ENCODE measurements at places on chromosomes 3 and 15. TPM values are rescaled to one million over a fixed set of nuclear protein-coding genes. Genes with fewer than 3 reads are reported as not detected.

SPRED1 gene
- total RNA-seq = 9.4 TPM

RGMA gene
- 7.2 TPM for total RNA-seq

DPPA2 gene
- not detected for total RNA-seq

LRRC31 gene
- total RNA-seq = not detected

LRRK1 gene
- total RNA-seq = 1.9 TPM

FRG2C gene
- not detected for total RNA-seq

GP5 gene
- 0.08 TPM for total RNA-seq

TNFAIP8L3 gene
- 7.7 TPM for total RNA-seq

EFHB gene
- total RNA-seq = 0.51 TPM

SEMA3F gene
- 6.3 TPM for total RNA-seq

GRCh38 chr15:74370471-74370870 lies 3.0 kb upstream of the CYP11A1 start:
- H3K27me3 ChIP-seq = no peaks in the 10 kb centered on the region
- DNase-seq = no peak
- no peaks in the 10 kb centered on the region for H3K4me1 ChIP-seq
- no peak overlapping the region for H3K27ac ChIP-seq
- no peaks in the 10 kb centered on the region for H3K36me3 ChIP-seq
- no peak overlapping the region for H3K4me3 ChIP-seq

DNA sequence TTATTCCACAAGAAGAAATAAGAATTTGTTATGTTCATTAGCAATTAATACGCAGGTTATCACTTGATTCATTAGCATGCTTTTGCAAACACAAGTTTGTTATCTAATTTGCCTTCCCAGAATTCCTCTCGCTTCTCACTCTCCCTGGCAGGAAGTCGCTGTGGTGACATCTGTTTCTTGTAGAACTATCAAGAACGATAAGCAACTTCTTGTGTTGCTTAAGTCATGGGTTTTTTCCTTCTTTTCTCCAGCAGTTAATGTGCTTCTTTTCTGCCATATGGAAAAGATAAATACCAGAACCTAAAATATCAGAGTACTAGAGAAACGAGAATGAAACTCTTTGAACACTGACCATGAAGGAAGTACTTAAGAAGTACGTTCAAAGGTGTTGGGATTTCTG lies 99.8 kb upstream of the CHMP2B start:
- no peak for DNase-seq
- no peak overlapping the region for H3K4me3 ChIP-seq
- H3K36me3 ChIP-seq = no peaks in the 10 kb centered on the region
- no peak overlapping the region for H3K27ac ChIP-seq

DNA sequence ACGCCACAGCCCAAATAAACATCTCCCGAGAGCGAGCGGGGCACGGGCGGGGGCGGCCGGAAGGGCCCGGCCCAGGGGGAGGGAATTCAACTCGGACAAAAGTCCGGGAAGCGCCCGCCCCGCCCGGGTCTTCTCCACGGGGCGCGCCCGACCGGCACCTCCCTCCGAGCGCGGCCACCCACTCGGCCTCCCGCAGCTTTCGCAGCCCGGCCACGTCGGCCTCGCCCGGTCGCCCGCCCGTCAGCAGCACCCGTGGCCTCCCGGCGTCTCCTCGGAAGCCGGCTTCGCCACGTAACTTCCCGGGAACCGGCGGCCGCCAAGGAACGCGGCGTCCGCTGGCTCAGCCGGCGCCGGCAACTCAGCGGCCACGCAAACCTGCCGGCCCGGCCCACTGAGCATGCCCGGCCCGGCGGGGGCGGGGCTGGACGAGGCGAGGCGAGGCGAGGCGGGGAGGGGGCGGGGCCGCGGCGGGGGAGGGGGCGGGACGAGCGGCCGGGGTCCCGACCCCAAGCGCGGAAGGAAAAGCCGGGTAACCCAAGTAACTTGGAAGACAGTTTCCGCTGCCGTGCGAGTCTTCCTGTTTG lies at the start of gene TJP1:
Gene TJP1 (minus strand): TSS at position 369 of the 584 bp plus-strand sequence. CDS start 440 bp downstream, outside the sequence.
- peak within 1 kb of the TSS; percentile 98 for H3K27ac ChIP-seq
- peak; percentile 76 for DNase-seq
- peaks cover 44% of the 10 kb centered on the region for H3K4me1 ChIP-seq

DNA sequence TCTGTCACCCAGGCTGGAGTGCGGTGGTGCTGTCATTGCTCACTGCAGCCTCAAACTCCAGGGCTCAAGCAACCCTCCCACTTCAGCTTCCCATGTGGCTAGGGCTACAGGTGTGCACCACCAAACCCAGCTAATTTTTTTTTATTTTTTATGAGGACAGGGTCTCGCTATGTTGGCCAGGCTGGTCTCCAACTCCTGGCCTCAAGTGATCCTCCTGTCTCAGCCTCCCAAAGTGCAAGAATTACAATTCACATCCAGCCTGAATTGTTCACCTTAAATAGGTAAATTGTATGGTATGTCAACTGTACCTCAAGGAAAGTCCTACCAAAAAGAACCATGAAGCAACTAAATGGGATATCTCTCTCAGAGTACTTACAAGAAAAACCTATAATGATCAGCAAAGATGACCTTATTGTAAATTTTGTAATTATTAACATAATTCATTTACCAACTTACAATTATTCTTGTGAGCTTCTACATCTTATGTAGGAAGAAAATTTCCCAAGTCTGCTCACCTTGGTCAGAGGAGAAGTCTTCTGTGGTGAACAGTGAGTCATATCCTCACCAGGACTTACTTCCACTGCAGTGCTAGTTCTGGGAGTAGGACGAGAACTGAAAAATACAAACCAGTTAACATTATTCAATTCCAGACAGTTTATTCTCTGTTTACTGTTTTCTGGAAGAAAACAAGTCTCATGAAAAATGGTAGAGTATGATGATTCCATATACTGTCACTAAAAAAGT lies 54.4 kb downstream of the ULK4 start:
- H3K27ac ChIP-seq = no peak overlapping the region
- H3K4me3 ChIP-seq = no peak overlapping the region
- no peaks in the 10 kb centered on the region for H3K4me1 ChIP-seq

GRCh38 chr3:184593220-184593927 lies 31.8 kb downstream of the EPHB3 start:
- no peaks in the 10 kb centered on the region for H3K27me3 ChIP-seq
- no peaks in the 10 kb centered on the region for H3K36me3 ChIP-seq
- no peaks in the 10 kb centered on the region for H3K4me1 ChIP-seq
- H3K27ac ChIP-seq = no peak overlapping the region
- no peak overlapping the region for H3K4me3 ChIP-seq

- H3K4me3 ChIP-seq = no peak overlapping the region
- no peak for DNase-seq
- peaks cover 14% of the 10 kb centered on the region for H3K36me3 ChIP-seq
- H3K4me1 ChIP-seq = no peaks in the 10 kb centered on the region
- no peaks in the 10 kb centered on the region for H3K27me3 ChIP-seq
Observed at GRCh38 chr15:84834969-84835368, 17.8 kb downstream of the ALPK3 start.

- H3K4me3 ChIP-seq = no peak overlapping the region
- no peak for DNase-seq
- H3K4me1 ChIP-seq = peaks cover 21% of the 10 kb centered on the region
Observed at GRCh38 chr3:167166594-167167253, 213.4 kb downstream of the ZBBX start.

GRCh38 chr3:30733209-30733608 lies 126.8 kb downstream of the TGFBR2 start:
- H3K27me3 ChIP-seq = no peaks in the 10 kb centered on the region
- H3K36me3 ChIP-seq = no peaks in the 10 kb centered on the region
- H3K4me1 ChIP-seq = no peaks in the 10 kb centered on the region
- H3K4me3 ChIP-seq = no peak overlapping the region
- H3K27ac ChIP-seq = no peak overlapping the region

DNA sequence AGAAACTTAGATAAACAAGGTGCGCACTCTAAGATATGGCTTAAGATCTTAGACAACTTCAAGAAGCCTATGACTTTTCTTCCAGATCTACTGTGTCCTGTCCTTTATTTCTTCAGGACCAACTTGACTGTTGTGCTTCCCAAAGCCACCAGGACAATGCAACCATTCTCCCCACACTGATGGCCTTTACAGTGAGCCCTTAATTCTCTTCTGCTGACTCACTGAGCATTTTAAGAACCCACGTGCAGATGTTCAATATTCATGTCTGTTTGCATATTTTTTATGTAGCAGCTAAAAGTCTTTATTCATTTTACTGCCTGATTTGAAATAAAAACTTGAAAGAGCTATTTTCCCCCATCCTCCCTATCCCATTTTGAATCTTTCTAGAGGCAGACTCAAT lies 103.3 kb upstream of the SLC2A2 start:
- no peak overlapping the region for H3K27ac ChIP-seq
- no peak overlapping the region for H3K4me3 ChIP-seq
- H3K4me1 ChIP-seq = no peaks in the 10 kb centered on the region
- H3K27me3 ChIP-seq = no peaks in the 10 kb centered on the region
- DNase-seq = no peak

DNA sequence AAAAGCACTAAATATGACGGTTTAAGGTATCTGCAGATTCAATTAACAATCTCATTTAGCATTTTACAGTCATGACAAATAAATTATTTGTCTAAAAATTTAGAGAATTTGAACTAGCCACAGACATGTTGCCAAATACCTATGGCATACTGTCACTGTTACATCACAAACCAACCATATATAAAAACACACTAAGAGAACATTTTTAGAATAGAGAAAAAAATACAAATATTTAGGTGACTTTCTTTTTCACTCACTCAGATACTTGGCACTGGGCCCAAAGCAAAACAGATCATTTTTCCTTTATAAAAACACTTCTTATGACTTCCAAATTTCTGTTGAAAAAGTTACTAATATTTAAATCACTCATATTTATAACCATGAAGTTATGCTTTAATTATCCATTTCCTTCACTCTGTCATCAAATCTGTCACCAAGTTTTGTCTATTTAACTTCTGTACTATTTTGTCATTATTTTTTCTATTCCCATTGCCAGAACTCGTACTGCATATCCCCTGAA lies 644.7 kb downstream of the OTOL1 start:
- H3K4me3 ChIP-seq = no peak overlapping the region
- H3K4me1 ChIP-seq = no peaks in the 10 kb centered on the region
- no peaks in the 10 kb centered on the region for H3K27me3 ChIP-seq
- no peak overlapping the region for H3K27ac ChIP-seq

DNA sequence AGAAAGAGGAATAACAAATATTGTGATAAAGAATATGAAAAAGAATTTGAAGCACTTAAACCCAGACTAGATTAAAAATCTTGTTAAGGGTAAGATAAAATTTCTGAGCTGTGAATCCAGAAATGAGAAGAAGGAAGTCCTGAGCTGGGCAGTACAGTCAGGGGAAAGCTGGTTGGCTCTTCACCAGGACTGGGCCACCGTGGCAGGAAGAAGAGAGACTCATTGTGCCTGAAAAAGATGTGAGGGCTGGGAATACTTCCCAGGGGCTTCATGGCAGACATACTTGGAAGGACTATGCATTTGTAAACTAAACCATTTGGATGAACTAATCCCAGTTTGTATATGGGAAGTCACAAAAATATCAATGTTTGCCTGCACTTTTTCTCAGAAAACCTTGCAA lies 28.5 kb upstream of the MYO5C start:
- no peak overlapping the region for H3K4me3 ChIP-seq
- H3K27ac ChIP-seq = no peak overlapping the region
- no peak for DNase-seq
- no peaks in the 10 kb centered on the region for H3K27me3 ChIP-seq
- peaks cover 36% of the 10 kb centered on the region for H3K36me3 ChIP-seq

DNA sequence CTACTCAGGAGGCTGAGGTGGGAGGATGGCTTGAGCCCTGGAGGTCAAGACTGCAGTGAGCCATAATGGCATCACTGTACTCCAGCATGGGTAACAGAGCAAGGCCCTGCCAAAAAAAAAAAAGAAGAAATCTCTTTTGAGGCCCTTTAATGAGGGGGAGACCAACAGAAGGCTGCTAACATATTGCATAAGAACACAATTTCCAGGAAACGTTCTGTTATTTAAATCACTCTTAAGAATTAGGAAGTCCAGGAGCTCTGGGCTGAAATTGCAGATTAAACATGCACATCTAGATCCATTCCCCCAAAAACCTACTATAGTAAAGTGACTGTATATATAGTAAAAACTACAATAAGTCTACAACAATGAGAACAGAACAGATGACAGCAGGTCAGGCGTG lies 16.1 kb upstream of the BLM start:
- no peaks in the 10 kb centered on the region for H3K36me3 ChIP-seq
- no peaks in the 10 kb centered on the region for H3K27me3 ChIP-seq
- no peak for DNase-seq
- no peaks in the 10 kb centered on the region for H3K4me1 ChIP-seq
- H3K4me3 ChIP-seq = no peak overlapping the region

- DNase-seq = no peak
- H3K36me3 ChIP-seq = no peaks in the 10 kb centered on the region
- H3K27ac ChIP-seq = no peak overlapping the region
- no peak overlapping the region for H3K4me3 ChIP-seq
- no peaks in the 10 kb centered on the region for H3K4me1 ChIP-seq
Observed at GRCh38 chr3:7546253-7546652, 685.3 kb downstream of the GRM7 start.

- H3K27me3 ChIP-seq = no peaks in the 10 kb centered on the region
- DNase-seq = no peak
- peaks cover 17% of the 10 kb centered on the region for H3K4me1 ChIP-seq
- no peak overlapping the region for H3K27ac ChIP-seq
Observed at GRCh38 chr3:16124636-16125035, 49.8 kb upstream of the GALNT15 start.

DNA sequence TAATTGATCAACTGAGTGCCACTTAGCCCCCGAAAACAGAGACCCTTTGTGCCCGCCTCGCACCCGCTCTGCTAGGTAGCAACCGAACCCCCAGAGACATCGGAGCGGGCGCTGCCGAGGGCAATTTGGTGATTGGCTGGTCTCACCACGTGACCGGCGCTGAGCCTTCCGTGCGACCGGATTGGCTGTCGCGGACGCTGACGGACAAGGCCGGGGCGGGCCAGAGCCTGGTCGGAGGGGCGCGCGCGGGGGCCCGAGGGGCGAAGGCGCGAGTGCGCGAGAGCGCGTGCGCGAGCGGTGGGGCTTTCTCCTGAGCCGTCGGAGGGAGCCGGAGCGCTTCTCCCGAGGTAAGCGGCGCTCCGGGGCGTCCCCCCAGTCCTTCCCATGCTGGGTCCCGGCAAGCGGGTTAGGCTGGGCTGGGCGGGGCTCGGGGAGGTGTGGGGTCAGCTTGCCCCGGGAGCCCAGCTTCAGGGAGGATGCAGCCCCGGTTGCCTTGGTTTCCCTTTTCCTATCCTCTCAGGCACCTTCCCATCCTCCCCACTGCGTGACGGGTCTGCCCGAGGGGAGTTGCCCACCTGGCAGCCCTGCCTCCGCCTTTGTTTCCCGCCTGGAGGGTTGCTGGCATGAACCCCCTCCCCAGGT lies at the start of gene TMEM108:
Gene TMEM108 (plus strand): TSS at position 303 of the 642 bp plus-strand sequence.
- H3K27me3 ChIP-seq = no peaks in the 10 kb centered on the region
- no peaks in the 10 kb centered on the region for H3K4me1 ChIP-seq
- H3K36me3 ChIP-seq = no peaks in the 10 kb centered on the region
- peak within 1 kb of the TSS; percentile 59 for H3K4me3 ChIP-seq

DNA sequence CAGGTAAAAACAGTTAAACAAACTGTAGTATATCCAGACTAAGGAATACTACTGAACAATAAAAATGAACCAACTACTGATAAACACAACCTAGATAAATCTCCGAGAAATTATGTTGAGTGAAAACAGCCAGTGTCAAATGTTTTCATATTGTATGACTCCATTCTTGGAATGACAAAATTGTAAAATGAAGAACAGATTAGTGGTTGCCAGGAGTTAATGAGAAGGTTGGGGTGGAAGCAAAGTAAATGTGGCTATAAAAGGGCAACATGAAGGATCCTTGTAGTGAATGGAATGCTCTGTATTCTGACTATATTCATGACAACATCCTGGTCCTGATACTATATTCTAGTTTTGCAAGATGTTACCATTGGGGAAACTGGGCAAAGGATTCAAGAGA lies 27.5 kb upstream of the ACKR4 start:
- H3K27ac ChIP-seq = peak overlapping the region; percentile 16
- DNase-seq = no peak
- H3K4me1 ChIP-seq = no peaks in the 10 kb centered on the region
- H3K4me3 ChIP-seq = no peak overlapping the region

GRCh38 chr15:26083457-26083856 lies 220.3 kb upstream of the ATP10A start:
- no peaks in the 10 kb centered on the region for H3K27me3 ChIP-seq
- peaks cover 7% of the 10 kb centered on the region for H3K4me1 ChIP-seq
- no peak for DNase-seq
